IMR-90 (cell line): ENCODE measurements at places on chromosomes 4 and X.

- no peak for DNase-seq
Measured at GRCh38 chr4:153205757-153206156, 1.5 kb downstream of the TRIM2 start.

DNA sequence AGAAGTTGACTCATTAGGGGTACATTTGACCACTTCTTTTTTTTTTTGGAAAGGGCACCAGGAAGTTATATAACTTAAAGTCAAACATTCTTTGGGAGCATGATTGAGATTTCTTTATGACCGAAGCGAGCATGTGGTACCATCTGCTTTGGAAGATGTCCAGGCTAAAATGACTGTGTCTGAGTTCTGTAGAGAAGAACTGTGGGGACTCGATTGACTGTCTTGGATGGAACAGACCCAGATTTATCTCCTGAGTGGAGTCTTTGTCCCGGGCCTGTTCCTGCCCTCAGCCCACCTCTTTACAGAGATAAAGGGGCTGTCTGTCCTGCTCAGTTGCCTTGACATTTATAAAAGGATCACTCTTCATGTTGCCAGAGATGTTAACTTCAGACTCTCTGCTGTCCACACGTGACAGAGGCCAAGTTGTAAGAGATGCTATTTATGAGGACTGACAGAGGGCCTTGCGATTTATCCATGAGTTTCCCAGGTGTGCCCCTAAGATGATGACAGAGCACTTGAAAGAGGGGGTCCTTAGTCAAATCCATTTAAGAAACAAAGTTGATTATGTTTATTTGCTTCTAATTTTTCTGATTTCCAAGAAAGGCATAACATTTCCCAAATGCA is 16.8 kb downstream of the SMIM20 start:
- no peak for DNase-seq

GRCh38 chr4:74339501-74339900 is 25.4 kb upstream of the EREG start:
- DNase-seq, result no peak

DNA sequence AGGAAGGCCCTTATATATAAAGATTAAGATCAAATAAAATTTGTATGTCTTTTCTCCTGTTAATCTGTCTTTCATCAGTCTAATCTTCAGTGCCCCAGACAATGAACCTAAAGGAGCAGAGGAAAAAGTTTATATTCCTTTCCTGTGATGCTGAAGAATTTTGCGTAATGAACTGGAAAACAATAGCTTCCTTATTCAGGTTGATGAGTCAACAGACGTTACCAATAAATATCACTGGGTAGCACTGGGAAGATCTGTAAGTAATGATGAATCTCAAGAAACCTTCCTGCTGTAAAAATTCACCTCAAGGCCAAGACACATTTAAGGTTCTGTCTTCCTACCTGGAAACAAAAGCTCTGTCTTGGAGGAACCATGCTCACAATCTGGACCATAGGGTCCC is 25.5 kb downstream of the CDKN2AIP start:
- peak; percentile 61 for DNase-seq

DNA sequence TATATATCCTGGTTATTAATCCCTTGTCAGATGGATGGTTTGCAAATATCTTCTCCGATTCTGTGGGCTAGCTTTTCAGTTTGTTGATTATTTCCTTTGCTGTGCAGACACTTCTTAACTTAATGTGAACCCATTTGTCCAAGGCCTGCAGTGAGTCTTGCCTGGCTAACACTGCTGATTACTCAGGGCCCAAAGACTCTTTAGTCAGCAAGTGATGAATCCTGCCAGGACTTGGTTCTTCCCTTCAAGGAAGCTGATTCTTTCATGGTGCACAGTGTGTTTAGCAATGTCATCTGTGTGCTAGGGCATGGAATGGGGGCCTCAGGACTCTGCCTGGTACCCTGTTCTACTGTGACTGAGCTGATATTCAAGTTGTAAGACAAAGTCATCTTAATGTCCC is 81.8 kb upstream of the TEX13A start:
- DNase-seq, result peak; percentile 10

DNA sequence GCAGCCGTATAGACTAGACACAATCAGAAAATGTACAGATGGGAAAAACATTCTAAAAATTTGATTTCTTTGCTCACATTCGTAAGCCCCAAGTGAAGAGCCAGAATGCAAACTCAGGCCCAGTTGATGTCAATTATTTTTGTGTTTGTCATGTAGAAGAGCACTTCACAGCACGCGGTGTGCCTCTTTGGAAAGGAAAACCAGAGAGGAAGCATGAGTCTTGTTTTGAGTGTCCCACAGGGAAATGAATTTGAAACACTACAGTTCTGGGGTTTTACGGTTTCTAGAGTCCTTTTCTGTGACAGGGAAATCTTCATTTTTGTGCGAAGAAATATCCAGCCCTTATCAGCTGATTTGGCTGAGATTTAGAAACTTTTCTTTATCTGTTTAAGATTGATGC is 554.6 kb upstream of the BOD1L1 start:
- no peak for DNase-seq

DNA sequence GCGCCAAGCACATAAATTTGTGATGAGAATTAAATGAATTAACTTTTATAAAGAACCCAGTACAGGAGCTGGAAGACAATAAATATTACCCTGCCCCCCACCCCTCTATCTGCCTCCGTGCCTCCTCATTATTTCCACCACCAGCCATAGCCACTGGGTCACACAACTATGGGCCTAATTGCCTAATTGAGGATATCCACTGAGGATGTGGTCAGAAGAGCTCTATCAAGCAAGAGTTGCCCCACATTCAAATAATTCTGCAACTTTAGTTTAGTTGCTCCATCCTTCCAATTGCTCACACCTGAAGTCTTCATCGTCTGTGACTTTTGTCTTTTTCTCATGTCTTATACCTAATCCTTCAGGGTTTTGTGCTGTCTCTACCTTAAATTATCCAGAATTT is 9.5 kb upstream of the CXCL8 start:
- DNase-seq, result no peak

GRCh38 chrX:154040307-154040756 is 20.6 kb upstream of the IRAK1 start:
- DNase-seq, result peak; percentile 87

GRCh38 chrX:7216981-7217587 is 69.1 kb upstream of the PUDP start:
- no peak for DNase-seq

DNA sequence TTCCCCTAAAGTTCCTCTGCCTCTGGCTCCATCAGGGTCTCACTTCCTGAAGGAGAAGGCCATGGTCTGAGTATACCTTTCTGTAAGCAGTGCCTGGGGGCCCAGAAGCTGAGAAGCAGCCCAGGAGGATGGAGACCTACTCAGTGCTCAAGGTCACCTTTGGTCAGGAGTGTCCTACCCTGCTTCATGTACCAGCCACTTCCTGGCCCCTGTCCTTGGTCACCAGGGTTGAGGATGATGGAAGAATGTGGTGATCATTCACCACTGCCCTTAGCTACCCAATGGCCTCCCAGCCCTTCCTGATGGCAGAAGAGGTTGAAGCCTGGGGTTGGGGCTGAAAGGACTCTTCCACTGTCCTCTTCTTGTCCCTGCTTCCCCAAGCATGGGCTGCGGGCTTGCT is 9.0 kb upstream of the MFAP3L start:
- no peak for DNase-seq

DNA sequence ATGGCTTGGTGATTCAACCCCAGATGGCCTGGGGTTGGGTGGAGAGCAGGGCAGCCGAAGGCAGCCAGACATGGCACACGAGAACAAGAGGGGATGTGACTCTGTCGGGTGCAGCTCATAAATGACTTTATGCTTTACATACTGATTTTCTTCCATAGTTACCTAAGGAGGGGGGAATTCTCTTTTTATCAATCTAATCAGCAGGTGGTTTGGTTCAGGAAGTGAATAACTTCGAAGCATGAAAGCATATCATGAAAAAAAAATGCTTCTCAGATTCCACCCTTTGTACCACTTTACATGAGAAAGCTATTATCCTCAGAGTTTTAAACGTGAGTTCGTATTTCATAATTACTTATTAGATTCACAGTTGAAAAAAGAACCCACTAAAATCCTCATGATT is 908.9 kb upstream of the LCORL start:
- DNase-seq, result no peak

DNA sequence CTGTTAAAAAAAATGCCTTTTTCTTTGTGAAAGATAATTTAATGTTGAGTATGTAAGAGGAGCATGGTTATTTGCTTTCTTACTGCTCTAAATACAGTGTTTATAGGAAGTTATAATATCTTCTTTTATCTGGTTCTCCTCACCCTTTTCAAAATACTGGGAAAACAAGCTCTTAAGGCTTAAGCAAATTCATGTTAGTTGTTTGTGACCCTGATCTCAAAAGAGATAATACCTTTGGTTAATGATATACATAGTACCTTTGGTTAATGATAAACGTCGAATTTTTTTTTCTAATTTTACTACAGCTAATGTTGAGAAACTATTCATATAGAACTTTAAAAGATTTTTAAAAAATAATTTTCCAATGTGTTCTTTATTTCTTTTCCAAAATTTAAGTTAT is 180.1 kb downstream of the RAPGEF2 start:
- no peak for DNase-seq

DNA sequence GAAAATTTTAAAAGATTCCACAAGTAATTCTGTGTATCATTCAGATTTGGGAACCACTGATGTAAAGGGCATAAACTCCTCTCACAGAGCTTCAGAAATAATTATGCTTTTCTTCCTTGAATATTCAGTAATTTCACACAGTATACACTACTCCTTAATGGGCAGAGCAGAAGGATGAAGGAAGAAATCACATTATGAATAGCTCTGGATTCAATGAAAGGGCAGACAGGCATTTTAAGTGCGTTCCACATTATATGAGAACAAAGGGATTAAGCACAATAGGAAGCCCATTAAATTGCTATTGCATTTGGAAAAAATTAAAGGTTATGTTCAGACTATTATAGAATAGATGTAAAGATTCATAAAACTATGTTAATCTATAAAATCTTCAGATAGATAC is 142.6 kb downstream of the PDHA2 start:
- DNase-seq, result no peak

GRCh38 chrX:133448512-133449076 is 33.3 kb upstream of the GPC4 start:
- DNase-seq, result no peak

DNA sequence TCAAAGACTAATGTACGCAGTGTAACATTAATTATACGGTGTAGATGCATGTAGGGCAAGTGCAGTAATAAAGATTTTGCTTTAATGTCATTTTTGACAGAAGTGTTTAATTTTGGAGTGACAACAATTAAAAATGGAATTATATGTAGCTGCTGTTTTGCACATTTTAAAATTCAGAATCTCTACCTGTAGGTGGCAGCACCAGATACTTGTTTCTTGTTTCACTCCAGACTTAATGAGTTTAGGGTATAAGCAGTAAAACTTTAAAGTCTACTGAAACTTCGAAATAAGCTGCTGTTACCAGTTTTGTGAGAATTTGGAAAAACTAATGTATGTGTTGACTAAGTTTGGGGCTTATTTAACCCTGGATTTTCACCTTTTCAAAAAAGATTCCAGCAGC is 144.9 kb downstream of the POLA1 start:
- DNase-seq, result peak; percentile 50

GRCh38 chrX:9431281-9431680 is 33.6 kb upstream of the TBL1X start:
- no peak for DNase-seq

GRCh38 chr4:41446391-41446790 is 91.6 kb upstream of the LIMCH1 start:
- DNase-seq, result no peak

- DNase-seq, result peak; percentile 37
Measured at GRCh38 chr4:40769266-40769665, 19.5 kb downstream of the NSUN7 start.

DNA sequence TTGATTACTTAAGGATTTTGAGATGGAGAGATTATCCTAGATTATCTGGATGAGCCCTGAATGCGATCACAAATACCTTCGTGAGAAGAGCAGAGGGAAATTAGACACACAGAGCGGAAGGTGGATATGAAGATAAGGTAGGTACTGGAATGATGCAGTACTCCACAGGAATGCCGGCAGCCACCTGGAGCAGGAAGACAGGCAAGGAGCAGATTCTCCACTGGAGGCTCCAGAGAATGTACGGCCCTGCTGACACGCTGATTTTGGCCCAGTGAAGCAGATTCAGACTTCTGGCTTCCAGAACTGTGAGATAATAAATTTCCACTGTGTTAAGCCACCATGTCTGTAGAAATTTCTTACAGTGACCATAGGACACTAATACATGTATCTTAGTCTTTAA is 79.4 kb upstream of the PITX2 start:
- DNase-seq, result no peak

GRCh38 chr4:61500883-61501282 is 300.8 kb downstream of the ADGRL3 start:
- no peak for DNase-seq

GRCh38 chr4:82362565-82362964 is 11.2 kb downstream of the HNRNPD start:
- DNase-seq, result no peak

DNA sequence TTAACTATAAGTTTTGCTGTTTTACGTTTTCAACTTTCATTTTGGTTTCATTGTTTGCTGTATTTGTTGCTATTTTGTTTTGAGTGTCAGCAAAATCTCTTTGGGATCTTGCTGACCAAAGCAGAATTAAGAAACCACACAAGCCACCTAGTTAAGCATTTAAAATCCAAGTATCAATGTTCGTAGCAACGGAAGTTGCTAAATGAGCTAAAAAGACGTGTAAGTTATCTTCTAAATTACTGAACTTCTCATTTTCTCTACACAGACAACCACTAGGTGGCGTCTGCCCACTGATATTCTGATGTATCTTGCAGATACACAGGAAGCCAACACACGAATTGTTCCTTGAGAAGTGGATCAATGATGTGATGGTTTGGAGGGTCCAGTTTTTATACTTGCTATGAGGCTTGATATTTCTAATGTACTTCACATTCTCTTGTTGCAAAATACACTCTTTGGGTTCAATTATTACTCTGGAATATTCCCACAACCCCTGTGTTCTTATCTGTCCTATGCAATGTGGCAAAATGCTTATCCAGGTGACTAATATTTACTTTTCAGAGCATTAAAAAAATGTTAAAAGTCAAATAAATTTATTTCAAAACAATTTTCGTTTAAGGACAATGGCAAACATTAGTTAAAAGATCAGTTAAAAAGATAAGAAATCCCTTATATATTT is 250.5 kb downstream of the TECRL start:
- peak; percentile 22 for DNase-seq

DNA sequence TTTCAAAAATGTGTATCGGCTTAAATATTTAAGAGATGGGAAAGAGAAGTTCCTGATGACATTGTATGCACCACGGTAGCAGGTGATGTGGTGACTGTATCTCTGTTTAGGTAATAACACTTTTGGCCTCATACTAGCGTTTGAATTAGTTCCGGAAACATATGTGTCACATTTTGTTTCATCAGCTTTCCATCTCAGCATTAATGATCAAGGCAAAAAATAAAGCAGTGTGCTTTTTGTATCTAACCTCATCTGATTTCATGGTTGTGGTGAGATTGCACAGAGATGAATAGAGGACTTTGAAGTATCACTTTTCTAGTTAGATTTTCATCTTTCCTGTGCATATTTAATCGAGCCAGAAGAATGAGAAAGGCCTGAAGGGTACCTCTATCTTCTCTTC is 206.4 kb upstream of the SPRY1 start:
- DNase-seq, result no peak

GRCh38 chr4:140061194-140061593 is 92.8 kb downstream of the MAML3 start:
- DNase-seq, result peak; percentile 79

- no peak for DNase-seq
Measured at GRCh38 chrX:6184900-6185515, 43.7 kb downstream of the NLGN4X start.

GRCh38 chr4:40991908-40992307 is 222.4 kb downstream of the APBB2 start:
- DNase-seq, result no peak

GRCh38 chr4:25694466-25694865 is 38.8 kb downstream of the SLC34A2 start:
- peak; percentile 1 for DNase-seq
